NCI-H1092 (cell line): ENCODE measurements at places on chromosomes 16 and 17.

GRCh38 chr17:79855331-79856124, 16.3 kb upstream of the CBX4 start:
- DNase-seq: no peak

DNA sequence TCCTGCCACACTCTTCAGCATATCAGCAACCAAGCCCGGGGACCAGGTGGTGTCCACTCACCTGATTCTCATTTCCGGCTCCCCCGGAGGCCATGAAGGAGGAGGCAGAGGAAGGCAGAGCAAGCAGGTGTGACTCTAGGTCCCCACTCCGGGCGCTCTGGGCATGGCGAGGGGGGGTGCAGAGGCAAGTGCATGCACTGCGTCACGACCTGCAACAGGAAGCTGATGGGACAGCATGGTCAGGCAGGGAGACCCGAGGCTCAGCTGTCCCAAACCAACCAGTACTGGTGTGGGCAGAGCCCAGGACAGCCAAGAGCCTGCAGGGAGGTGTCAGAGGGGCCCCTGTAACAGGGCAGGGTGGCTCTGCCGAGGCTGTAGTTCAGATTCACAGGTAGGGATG, 2.1 kb upstream of the ENGASE start:
- no peak for DNase-seq

DNA sequence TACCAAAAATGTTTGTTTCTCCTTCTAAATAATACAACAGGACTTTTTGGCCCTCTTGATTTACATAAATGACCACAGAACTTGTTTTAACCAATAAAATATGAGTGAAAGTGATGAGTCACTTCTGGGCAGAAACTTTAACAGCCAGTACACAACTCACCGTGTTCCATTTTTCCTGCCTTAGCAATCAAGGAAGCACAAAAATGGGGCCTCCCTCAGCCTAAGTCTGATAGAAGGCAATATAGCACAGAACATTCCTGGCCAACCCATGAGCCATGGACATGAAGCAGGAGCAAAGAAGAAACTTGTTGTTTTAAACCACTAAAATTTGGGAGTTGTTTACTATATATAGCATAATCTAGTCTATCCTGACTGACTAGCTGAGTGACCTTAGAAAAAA, 61.1 kb upstream of the MTMR4 start:
- no peak for DNase-seq

GRCh38 chr17:72354071-72354470, 233.3 kb downstream of the SOX9 start:
- no peak for DNase-seq

GRCh38 chr16:1727651-1728624, 21.9 kb downstream of the MAPK8IP3 start:
- no peak for DNase-seq

DNA sequence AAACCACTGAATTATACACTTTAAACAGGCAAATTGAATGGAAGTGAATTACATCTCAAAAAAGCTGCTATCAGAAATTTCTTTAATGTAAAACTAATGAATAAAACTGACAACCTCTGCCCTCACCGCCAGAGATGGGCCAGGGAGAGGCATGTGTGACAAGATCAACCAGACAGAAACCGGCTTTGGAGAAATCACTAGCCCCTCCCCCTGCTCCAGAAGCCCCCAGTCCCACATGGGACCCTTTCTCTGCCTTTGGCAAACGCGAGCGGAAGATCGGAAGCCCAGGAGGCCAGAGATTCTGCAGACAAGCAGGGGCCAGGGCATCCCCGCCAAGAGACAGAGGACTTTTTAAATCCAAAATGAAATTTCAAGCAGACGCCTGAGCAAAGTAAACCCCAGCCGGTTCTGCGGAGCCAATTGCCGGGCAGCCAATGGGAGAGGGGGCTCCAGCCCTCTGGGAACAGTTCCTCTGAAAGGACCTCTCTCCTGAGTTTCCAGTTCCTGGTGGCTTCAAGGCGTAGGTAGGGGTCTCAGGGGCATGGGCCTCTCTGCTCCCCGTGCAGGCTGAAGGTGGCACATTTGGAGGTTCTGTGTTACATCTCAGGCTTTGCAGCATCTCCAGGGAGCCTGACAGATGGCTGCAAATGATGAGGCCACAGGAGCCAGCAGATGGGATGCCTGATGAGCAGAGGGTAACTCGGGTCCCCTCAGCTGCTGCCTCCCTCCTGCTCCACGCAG, 118.1 kb downstream of the GSG1L start:
- DNase-seq: no peak

DNA sequence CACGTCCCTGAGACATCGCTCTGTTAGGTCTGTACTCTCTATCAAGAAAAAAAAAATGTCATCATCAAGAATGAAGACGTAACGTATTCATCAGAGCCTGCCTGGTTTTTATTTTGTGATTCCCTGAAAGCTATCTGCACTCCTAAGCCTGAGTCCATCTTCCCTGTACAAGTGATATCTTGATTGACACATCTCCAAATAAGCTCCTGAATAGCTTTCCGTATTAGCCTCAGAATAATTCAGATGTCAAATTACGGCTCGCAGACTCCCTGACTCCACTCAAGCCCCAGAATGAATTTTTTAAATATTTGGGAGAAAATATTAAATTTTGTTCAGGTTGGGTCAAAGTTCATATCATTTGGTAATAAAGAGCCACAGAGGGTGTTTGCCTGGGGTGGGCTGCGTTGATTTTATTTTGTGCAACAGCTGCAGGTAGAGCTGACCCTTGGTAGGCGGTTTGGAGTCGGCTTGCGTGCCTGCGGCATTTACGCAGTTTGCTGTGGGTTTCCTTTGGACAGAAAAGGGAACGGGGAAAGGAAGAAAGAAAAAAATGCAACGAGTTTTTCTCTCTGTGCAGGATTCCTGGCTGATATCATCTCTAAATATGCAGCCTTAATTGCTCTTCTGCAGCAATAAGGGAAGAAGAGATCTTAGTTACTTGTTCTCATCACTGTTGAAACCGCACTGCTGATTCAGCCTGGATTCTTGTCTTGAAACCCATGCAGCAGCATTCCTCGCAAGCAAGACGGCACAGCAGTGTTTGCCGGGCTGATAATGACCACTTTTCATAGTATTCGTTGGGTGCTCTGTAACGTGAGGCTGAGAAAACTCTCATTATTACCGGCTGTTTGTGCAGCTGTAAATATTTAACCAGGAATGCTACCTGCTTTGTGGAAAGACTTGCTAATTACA, 114.7 kb downstream of the IRX3 start:
- DNase-seq: peak; percentile 64

GRCh38 chr17:44362949-44363612, 572 bp downstream of the FAM171A2 start:
- DNase-seq: no peak

GRCh38 chr17:48718761-48719641, 3.3 kb downstream of the PRAC1 start:
- no peak for DNase-seq

DNA sequence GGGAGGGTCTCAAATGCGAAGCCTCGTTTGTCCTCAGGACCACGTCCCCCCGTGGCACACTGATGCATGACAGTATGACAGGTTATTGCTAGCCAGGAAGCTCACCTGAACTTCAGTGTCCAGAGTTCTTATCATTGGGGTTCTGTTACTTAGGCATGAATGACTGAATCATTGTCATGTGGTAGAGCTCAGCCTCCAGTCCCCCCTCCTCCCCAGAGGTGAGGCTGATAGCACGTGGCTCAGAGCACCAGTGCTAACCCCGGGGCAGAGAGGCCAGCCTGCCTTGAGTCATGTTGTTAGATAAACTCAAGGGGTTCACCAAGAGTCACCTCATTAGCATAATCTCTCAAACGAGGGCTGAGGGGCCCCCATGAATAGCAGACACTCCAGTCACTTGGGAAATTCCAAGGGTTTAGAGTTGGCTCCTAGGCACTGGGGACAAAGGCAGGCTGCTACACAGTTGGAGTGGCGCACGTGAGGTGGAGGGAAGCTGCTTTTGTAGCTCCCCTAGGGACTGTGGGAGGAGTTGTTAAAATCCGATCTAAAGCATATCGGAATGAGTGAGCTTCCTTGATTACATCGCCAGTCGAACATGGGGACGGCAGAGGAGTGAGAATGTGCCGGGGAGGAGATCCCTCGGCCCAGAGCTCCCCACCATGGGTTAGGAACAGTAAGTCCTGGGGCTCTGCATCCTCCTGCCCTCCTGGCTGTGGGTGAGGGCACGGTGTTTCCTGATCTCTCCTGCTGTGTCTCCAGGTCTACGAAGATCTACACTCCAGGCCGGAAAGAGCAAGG, 18.2 kb downstream of the DHX38 start:
- no peak for DNase-seq

DNA sequence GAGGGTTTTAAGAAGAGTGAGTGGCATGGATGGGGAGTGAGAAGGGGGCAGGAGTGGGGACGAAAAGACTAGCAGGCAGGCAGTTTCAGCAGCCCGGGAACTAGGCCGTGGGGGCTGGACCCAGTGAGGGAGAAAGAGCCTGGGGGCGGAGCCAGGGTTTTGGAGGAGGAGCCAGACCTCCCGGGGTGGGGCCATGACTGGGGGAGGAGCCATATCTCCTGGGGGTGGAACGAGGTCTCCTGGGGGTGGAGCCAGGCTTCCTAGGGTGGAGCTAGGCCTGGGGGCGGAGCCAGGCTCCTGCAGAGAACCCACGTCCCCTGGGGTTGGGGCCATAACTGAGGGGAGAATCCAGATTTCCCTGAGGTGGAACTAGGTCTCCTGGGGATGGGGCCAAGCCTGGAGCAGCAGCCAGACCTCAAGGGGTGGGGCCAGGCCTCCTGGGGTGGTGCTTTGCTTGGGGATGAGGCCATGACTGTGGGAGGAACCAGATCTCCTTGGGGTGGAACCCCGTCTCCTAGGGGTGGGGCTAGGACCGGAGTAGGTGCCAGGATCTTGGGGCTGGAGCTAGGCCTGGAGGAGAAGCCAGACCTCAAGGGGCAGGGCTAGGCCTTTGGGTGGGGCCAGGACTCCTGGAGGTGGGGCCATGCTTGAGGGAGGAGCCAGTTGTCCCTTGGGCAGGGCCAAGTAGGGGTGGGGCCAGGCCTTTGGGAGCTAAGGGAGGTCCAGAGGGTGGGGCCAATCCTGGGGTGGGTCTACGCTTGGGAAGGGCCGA, 41.7 kb upstream of the JPH3 start:
- DNase-seq: no peak

DNA sequence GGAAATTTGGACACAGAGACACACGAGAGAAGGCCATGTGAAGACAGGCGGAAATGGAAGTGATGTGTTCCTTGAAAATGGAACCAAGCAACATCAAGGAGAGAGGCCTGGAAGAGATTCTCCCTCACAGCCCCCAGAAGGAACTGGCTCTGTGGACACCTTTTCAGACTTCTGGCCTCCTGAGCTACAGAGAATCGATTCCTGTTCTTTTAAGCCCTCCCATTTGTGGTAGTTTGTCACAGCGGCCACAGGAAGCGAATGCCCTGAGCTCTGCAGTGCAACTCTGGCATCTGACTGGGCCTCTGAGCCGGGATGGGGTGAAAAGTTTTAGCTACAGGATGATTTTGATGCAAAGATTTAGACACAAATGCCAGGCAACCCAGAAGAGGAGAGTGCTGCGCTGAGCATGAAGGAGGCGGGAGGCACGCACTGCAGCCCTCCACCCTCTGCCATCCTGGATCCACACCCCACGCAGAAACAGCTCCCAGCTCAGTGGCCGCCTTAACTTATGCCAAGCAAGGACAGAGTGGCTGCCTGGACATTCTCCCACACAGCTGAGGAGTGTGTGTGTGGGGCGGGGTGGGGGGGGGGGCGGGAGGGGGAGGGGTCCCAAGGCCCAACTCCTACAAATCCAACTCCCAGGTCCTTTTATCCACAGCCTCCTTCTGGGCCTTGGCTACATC, 2.2 kb downstream of the TIMP2 start:
- no peak for DNase-seq

DNA sequence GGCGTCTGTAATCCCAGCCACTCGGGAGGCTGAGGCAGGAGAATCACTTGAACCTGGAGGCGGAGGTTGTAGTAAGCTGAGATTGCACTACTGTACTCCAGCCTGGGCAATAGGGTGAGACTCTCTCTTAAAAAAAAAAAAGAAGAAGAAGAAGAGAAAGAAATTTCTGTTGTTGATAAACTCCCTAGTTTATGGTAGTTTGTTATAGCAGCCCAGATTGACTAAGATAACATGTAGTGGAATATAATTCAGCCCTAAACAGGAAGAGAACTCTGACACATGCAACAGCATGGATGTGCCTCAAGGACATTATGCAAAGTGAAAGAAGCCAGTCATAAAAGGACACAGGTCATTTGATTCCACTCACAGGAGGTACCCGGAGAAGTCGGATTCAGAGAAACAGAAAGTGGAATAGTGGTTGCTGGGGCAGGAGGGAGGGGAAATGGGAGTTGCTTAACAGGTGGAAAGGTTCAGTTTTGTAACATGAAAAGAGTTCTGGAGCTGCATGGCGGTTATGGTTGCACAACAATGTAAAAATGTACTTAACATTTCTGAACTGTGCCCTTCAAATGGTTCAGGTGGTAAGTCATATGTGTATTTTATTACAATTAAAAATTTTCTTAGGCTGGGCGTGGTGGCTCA, 26.0 kb upstream of the PRM1 start:
- DNase-seq: no peak
